ENCODE measurements at places on chromosomes 16 and 17.

GRCh38 chr16:86730597-86730996, 152.2 kb downstream of the FOXL1 start:
- DNase-seq = no peak

DNA sequence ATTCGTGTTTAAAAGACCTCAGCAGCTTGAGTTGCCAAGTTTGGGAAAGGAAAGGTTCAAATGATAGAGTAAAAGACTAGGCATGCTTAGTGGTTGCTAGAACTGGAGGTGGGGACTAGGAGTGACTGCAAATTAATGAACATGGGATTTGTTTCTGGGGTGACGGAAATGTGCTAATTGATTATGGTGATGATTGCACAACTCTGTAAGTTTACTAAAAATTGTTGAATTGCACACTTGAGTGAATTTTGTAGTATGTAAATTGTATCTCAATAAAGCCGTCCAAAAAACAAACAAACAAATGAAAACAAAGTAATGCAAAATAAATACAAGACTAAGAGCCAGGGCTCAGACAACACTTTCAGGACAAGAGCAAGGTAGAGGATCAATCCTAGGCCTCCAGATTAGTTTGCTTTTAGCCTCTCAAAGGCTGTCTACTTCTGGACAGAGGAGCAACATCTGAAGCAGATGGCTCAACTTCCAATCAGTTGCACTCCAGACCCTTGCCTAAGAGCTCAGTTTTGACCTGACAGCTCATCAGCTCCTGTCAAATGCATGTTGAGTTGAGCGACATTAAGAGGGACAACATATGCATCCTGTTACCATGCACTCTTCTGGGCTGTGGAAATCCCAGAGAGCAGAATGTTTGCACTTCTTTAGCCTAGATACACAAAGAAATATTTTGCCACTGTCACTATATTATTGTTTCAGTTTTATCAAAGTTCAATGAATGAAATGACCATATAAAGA, 111.2 kb upstream of the ASIC2 start:
- no peak for DNase-seq

DNA sequence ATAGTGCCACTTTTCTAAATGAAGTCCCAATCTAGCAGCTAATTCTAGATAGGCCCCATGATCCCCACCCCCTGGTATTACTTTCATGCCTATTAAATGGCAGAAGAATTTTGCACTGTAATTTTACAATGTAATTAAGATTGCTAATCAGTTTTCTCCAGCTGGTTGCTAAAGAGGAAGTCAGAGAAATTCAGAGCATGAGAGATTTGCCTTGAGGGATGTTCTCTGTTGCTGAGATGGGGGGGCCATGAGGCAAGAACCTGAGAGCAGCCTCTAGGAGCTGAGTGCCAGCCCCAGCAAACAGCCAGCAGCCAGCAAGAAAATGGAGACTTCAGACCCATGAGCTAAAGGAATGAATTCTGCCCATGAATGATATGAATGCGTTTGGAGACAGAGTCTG, 38.9 kb downstream of the SHCBP1 start:
- DNase-seq = no peak

DNA sequence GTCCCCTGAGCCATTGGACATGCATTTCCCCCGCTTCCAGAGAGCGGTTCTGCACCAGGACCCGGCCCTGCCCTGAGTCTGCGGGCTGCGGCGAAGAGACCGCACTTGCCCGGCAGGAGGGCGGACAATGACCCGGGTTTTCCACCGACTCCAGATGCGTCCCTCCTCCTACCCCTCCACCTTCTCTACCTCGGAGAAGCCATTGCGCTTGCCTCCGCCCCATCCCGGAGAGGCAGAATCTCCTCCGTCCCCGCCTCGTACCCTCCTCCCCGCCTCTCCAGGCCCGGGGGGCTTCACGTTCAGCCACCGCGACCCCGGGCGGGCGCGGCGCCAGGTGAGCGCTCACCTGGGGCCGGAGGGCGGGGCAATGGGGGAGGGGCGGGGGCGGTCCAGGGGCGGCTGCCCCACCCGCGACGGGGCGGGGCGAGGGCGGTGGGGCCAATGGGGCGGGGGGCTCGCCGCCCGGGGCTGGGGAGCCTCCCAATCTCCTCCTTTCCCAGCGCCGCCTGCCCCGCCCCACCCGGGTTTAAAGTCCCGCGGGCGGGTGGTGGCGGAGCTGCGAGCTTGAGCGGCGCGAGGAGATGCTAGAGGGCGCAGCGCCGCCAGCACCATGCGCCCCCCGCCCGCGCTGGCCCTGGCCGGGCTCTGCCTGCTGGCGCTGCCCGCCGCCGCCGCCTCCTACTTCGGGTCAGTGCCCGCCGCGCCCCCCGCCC, at the start of gene WNT9B:
Gene WNT9B (plus strand): TSS at position 555 of the 713 bp plus-strand sequence. CDS start 56 bp downstream, at position 611.
- peak; percentile 91 for DNase-seq

- no peak for DNase-seq
Observed at GRCh38 chr17:57966246-57966645, 11.0 kb upstream of the CUEDC1 start.

DNA sequence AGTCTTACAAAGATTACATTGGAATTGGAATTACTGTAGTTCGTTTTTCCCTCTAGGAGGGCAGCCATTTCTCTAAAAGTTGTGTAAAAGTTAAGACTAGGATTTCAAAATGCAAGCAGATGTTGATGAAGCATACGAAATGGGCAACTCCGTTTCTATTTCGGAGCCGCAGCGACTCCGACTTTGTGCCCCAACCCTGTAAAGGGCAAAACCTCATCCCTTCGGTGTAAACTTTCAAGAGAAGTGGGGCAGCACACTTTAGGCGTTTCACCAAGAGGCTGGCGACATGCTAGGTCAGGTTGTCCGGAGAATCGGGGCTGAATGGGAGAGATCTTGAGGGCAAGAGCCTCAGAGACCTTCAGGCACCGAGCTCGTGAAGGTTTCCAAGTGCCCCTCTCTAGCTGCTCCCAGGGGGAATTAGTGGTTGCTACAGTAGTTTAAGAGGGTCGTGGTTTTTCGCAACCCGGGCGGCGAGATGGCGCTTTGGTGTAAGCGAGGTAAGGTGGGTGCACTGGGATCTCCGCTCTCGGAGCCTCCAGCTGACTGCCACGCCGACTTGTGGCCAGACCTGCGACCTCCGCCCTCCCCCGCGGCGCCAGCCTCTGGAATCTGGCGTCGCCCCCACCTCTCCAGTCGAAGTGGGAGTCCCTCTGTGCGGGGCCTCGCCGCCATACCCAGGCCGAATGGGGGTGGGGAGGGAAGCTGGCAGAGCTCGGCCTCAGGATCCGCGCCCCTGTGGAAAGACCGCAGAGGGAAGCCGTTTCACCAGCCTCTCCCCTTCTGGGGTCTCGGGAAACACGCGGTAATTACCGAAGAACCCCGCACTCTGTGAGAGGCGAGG, 1.0 kb upstream of the HEXIM2 start:
- DNase-seq = peak; percentile 79

DNA sequence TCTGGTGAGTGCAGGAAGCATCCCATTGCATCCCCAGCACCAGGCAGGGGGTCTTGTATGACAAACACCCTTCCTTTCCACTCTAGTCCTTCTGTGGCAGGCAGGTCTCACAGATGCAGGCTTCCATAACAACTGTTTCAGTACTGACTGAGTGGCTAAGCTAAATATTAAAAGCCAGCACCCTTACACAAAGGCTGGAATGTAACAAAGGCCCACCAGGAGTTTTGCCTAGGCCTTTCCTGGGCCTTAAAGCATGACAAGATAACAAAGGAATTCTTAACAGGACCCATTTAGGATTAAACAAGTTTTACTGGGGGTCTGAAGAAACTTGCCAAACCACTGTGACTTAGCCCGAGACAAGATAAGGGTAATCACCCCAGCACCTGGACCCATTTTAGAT, 228.9 kb upstream of the RPL38 start:
- no peak for DNase-seq

DNA sequence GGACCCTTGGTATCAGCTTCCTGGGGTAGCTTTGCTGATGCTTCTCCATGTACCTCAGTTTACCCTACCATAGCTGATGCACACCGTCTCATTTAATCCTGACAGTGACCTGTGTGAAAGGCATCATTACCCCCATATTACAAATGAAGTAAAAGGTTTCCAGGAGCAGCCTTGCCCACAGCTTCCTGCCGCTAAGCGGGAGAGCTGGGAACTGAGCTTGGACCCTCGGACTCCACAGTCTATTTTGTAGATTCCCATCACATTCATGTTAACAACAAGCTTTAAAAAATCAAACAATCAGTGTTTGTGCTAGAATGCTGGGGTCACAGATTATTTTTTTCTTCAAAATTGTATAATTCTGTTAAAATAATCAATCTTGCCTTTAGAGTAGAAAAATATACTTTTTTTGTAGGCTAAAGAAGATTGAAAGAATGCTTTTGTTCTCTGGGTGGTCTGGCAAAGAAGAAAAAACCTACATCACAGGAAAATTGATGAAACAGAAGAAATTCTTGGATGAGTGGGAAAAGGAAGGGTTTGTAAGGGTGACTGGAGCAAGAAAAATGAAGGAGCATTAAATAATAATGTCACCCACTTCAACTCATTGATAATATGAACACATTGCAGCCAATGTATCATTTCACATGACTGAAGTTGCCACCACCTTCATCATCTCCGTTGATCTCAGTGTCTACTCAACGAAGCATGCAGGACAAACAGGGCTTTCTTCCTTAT, 9.5 kb upstream of the USP10 start:
- DNase-seq = no peak
